ENCODE measurements at places on chromosomes 1 and 21. TPM values are rescaled to one million over a fixed set of nuclear protein-coding genes. Genes with fewer than 3 reads are reported as not detected.

Gene MLLT11
- total RNA-seq: 22.1 TPM

DNA sequence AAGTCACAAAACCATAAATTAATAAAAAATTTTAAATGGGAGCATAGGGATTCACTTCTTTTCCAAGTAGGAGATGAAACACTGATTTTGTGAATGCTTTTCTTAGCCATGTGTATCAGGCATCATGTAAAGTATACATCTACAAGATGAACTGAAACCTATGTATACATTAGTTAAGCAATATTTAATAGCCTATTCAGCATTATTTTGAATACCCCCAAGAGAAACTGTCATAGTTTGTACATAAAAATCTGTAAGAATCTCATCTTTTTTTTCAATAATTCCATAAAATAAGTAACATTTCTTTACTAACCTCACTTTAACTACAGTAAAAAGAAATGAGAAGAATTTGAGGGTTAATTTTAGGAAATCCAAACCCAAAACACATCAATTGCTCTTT lies 348.0 kb downstream of the KCNT2 start:
- DNase-seq: no peak

Gene CASQ2
- not detected for total RNA-seq

DNA sequence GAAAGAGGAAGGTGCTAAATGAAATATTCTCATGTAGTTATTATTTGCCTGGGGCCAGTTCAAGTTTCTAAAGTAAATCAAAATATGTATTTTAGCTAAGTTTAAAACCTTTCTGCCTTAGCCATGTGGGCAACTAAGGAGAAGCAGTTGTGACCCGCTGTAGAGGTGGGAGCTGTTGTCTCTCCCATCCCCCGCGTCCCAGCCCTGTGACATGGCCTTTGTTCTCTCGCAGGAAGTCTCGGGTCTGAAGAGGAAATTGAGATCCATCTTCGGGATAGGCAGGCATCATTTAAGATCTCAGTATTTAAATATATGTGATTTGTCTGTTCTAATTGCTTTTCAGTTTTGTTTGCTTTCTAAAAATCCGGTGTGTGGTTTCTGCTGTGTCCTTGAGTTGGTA lies 121.5 kb downstream of the CAMTA1 start:
- no peak for DNase-seq

GRCh38 chr1:231563247-231563646 lies 34.8 kb downstream of the TSNAX start:
- no peak for DNase-seq

GRCh38 chr1:59514061-59514909 lies 217.4 kb downstream of the FGGY start:
- no peak for DNase-seq

GRCh38 chr1:29209173-29209572 lies 21.6 kb downstream of the MECR start:
- DNase-seq: no peak

Gene PTPRC
- total RNA-seq: not detected

GRCh38 chr1:190262538-190262937 lies 215.1 kb downstream of the BRINP3 start:
- DNase-seq: no peak

Gene HSD3B1
- total RNA-seq: not detected

DNA sequence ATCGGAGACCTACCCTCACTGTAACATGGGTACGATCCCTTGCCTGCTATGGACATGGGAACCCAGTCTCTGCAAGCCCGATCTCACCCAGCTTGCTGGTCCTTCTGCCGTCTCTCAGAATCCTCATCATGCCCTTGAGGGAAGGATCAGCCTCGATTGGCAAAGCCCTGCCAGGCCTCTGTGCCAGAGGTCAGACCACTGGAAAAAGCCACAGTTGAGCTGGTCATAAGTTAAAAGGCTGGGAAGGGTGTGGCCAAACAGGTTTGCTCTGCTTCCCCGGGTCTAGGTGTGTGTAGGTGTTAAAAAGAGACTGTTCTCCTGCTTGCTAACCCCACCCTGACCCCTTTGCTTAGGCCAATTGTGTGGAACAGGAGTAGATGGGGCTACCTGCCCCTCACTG lies 19.5 kb upstream of the PADI3 start:
- DNase-seq: no peak

DNA sequence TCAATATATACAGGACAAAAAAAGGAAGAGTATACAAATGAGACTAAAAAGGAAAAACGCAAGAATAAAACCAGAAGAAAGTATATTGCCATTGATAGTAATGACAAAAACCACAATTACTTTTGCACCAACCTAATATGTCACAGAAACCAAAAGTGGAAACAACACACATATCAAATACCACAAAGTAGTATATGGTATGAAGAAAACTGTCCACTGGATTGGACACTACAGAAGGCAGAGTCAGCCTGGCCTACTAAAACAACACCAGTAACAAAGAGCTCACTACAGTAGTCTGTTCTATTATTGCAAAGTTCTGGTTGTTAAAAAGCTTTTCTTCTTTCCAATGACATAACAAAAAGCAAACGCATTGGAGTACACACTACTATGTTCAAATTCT lies 17.7 kb downstream of the TESK2 start:
- DNase-seq: no peak

DNA sequence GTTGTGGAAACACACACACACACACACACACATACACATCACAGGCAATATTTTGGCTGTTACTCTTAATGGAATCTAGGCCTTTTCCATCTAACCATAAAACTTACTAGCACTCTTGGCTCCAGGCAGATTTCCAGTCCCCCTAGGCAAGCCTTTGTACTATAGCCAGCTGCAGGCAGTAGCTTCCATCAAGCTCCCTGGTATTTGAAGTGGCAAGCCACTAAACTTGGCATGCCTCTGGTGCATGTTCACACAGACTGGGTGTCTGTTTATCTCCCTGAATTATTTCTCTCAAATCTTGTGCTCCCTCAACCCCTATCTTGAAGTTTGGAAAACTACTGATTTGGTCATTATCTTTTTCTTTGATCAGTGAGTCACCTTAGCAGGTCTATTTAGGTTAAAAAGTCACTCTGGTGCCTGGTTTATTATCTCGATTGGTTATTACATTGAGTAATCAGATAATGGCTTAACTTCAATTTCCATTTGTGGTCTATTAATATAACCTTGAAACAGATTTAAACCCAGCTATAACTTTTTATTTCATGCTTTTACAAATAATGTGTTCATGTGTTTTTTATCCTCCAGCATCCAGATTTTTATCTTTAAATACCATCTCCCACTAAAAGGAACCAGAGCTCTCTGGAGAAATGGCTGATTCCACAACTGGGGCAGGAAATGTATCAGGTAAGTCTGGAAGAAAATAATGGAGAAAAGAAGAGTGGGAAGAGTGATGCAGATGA lies 2.7 kb upstream of the RBM15 start:
- DNase-seq: no peak

DNA sequence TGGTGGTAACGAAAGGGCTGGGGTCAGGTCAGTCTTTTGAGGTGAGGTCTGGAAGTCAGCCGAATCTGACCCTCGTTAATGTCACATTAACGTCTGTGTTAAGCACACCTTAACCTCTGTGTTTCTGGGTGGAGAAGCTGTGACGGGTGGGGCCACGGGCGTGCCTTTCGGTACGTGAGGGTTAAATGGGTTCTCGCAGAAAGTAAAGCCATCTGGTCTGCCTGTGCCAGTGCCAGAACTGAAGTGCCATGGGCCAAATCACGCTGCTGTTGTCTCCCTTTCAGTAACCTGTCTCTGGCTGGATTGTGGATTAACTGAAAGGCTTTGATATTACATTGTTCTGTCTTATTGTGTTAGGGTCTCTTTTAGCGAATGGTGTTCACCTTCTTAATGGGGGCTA lies 14.4 kb downstream of the URB2 start:
- DNase-seq: no peak

Gene OLFM3
- total RNA-seq: not detected

GRCh38 chr1:1968767-1969504 lies 34.6 kb downstream of the CFAP74 start:
- no peak for DNase-seq

Gene SUCO
- total RNA-seq: 30.4 TPM

GRCh38 chr1:235473806-235474205 lies 30.4 kb downstream of the B3GALNT2 start:
- DNase-seq: no peak

Gene EPHA2
- 152 TPM for total RNA-seq

- DNase-seq: no peak
Observed at GRCh38 chr1:108049178-108049819, 84.3 kb upstream of the VAV3 start.

DNA sequence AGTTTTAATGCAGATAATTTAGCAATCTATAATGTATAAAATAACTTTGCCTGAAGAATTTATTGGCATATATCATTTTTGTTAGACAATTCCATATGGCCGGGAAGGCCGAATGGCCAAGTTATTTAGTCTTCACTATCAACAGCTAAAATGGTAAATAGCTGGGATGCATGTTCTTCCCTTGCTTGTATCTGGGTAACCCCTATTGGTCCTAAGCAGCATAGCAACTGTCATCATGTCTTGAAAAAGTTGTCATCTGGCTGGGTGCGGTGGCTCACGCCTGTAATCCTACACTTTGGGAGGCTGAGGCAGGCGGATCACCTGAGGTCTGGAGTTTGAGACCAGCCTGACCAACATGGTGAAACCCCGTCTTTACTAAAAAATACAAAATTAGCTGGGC lies 340.0 kb upstream of the DPYD start:
- DNase-seq: no peak

Gene CNKSR1
- total RNA-seq: 1.1 TPM

DNA sequence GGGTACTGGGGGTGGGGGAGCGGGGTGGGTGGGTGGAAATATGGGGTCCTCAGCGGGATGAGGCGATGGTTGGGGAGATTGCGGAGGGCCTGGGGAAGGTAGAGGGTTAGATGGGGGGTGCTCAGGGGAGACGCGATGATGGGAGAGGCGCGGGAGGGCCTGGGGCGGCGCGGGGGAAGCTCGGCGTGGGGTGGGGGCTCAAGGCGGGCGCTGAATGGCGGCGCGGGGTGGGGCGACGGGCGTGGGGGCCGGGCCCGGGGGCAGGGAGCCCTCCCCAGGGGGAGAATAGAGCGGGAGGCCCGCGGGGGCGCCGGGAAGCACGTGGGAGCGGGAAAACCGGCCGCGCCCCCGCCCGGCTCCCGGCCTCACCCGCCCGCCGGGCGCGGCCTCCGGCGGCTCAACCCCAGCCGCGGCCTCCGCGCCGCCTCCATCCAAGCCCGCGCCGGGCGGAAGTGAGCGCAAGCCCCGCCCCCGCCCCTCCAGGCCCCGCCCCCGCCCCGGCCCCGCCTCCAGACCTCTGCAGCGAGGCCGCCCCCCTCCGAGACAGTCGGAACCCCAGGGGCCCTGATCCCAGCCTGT lies at the start of gene FAAP20:
Gene FAAP20 (minus strand): TSS at position 454 of the 579 bp plus-strand sequence. CDS start 23 bp downstream, at position 431.
- no peak for DNase-seq

GRCh38 chr21:28106370-28106890 lies 886.2 kb downstream of the LTN1 start:
- no peak for DNase-seq

DNA sequence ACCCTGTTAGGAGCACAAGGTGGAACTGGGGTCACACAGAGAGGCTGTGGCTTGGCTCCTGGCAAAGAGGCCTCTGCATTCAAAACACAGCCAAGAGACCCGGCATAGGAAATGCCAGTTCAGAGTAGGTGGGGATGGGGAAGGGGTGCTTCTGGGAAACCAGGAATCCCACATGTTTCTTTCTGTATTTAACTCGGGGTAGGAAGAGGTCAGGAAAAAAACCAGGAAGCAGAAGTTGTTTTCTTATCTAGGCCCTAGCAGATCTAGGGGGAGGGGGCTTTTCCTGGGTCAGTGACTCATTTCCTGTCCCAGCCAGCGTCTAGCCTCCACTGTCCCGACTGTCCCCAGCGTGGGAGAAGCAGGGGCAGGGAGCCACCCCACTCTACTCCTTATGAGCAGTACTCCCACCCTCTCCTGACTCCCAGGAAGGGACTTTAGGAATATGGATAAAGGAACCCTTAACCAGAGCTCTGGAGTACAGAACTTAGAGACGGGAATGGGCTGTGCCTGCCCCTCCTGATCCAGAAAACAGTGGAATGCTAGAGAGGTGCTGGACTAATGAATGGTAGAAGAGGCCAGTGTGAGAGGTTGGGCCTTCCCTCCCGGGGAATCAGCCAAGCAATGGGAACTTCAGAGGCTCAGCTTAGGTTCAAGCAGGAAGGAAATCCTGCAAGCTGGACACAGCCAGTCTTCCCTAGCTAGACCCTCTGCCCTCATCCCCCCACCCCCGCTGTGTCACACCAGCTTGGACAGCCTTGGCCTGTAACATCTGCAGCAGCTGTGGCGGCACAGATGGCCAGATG lies 5.7 kb downstream of the FHL3 start:
- no peak for DNase-seq

DNA sequence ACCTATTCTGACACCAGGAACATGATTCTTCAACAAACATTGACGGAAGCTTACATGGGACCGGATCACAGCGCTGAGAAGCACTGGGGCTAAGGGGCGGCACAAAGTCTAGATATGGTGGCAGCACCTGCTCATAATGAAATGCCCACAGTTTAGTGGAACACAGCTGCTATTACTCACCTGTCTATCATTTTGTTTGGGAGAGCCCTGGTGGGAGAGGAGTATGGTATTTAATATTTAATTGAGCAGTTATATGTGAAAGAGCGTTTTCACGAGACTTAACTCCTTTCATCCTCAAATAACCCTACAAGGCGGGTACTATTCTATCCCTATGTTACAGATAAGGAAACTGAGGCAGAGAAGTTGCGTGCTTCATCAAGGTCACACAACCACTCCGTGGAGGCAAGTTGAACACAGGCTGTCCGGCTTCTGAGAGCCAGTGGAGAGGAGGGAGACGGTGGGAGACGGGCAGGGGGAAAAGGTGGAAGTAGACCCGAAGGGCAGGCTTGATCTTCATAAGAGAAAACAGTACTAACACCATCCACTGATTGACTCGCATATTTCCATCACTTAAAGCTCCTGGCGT lies 790 bp upstream of the TSNAX start:
- no peak for DNase-seq

Gene GJA4
- total RNA-seq: not detected

DNA sequence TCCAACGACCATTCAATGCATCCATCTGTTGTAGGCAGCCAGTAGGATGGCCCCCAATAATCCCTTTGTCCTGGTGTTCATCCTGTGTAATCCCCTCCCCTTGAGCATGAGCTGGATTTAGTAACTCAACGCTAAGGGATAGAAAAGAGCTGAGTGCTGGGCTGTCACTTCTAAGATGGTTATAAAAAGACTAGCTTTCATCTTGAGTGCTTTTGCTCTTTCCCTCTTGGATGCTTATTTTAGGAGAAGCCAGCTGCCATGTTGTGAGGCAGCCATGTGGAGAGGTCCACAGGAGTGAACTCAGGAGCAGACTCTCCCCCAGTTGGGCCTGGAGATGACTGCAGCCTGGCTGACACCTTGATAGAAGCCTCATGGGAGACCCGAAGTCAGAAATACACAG lies 401.5 kb downstream of the VAV3 start:
- DNase-seq: no peak

- DNase-seq: no peak
Observed at GRCh38 chr1:74933500-74933899, 200.5 kb downstream of the TYW3 start.

Gene KRTAP11-1
- total RNA-seq: not detected

Measured in osteocyte (in vitro differentiated cells).